Activated effector memory CD4-positive, alpha-beta T cell treated with Interleukin-2 at 50 U/mL for 16 hours (primary cell): ENCODE measurements at places on chromosomes 5 and 9.

- DNase-seq = no peak
Measured at GRCh38 chr5:180636016-180636402, 13.4 kb downstream of the FLT4 start.

- DNase-seq = no peak
Measured at GRCh38 chr5:57166276-57166675, 7.6 kb upstream of the GPBP1 start.

DNA sequence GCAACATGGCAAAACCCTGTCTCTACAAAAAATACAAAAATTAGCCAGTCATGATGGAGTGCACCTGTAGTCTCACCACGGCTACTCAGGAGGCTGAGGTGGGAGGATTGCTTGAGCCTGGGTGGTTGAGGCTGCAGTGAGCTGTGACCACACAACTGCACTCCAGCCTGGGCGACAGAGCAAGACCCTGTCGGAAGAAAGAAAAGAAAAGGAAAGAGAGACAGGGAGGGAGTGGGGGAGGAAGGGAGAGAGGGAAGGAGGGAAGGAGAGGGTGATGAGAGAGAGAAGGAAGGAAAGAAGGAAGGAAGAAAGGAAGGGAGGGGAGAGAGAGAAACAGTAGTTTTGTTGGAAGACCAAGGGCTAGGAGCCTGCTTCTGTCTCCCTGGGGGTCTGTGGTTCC, 142.4 kb downstream of the C9orf50 start:
- DNase-seq = no peak

DNA sequence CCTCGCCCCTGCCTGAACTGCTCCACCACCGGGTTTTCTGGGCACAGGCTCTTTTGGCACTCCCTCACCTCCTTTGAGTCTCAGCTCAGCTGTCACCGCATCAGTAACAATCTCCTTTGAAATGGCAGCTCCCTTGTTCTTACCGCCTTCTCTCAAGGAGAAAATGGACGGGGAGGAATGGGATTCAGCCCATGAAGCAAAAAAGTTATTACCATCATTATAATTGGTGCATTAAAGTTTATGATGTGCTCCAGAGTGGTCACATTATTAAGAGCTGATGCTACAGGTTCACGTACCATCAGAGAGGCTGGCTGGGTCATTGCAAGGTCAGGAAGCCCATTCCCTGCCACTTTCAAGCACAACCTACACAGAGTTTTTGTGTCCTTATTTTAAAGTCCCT, 344.7 kb downstream of the AGTPBP1 start:
- DNase-seq = no peak
